NCI-H2029 (cell line): ENCODE measurements at places on chromosomes 5 and 9.

DNA sequence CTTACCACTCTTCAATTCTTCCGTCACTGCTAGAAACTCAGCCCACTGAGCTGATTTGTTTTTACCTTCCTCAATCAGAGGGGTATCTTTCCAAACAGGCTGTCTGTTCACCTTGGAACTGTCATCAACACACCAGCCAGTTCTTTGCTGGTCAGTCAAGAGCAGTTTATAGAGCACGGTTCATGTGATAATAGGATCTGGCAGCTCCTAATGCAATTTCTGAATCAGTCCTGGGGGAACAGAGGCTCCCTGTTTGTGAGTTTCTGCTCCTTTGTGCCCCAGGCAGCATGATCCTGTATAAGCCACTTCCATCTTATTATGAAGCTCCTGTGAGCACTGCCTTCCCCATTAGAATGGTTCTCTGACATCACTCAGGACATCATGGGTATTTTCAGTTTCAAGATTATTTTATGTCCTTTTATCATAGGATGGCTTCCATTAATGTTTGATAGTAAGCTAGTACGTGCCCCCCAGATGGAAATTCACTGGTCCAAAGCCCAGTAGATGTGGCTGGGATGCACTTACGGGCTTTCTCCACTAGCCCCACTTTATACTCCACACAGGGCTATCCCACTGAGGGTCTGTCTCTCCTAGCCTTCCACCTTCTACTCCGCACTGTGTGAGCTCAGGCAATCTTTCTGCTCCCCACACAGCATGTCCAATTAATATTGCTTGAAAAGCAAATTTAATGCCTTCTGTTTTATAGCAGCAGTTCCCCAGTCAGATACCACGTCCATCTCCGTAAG is 85.5 kb upstream of the SPIN1 start:
- no peak for DNase-seq

- no peak for DNase-seq
Observed at GRCh38 chr9:20592673-20593072, 29.6 kb downstream of the MLLT3 start.

- peak; percentile 60 for DNase-seq
Observed at GRCh38 chr9:125558453-125559092, 148.4 kb downstream of the MAPKAP1 start.

- no peak for DNase-seq
Observed at GRCh38 chr5:134252671-134253070, 26.8 kb upstream of the PPP2CA start.

- DNase-seq = no peak
Observed at GRCh38 chr5:131282235-131282634, 18.4 kb downstream of the CDC42SE2 start.

GRCh38 chr9:85117831-85118230 is 448.3 kb downstream of the NTRK2 start:
- no peak for DNase-seq
